Activated effector memory CD4-positive, alpha-beta T cell treated with Interleukin-2 at 50 U/mL for 16 hours (primary cell): ENCODE measurements at places on chromosomes 6 and 20.

DNA sequence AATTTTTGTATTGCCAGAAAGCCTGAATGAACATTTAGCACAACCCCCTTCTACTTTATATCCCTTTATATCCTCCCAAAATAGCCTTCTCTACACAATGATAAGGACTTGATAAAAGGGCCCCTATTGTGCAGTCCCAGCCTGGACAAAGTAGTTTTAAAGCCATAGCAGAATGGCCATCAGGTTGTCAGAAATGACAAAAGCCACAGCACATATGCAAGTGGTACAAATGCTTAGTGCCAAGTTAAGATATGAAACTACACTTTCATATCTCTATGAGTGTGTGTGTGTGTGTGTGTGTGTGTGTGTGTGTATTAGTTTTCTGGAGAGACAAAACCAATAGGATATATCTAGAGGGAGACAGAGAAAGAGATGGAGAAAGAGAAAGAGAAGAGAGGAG is 132.6 kb downstream of the SGK1 start:
- DNase-seq: no peak

DNA sequence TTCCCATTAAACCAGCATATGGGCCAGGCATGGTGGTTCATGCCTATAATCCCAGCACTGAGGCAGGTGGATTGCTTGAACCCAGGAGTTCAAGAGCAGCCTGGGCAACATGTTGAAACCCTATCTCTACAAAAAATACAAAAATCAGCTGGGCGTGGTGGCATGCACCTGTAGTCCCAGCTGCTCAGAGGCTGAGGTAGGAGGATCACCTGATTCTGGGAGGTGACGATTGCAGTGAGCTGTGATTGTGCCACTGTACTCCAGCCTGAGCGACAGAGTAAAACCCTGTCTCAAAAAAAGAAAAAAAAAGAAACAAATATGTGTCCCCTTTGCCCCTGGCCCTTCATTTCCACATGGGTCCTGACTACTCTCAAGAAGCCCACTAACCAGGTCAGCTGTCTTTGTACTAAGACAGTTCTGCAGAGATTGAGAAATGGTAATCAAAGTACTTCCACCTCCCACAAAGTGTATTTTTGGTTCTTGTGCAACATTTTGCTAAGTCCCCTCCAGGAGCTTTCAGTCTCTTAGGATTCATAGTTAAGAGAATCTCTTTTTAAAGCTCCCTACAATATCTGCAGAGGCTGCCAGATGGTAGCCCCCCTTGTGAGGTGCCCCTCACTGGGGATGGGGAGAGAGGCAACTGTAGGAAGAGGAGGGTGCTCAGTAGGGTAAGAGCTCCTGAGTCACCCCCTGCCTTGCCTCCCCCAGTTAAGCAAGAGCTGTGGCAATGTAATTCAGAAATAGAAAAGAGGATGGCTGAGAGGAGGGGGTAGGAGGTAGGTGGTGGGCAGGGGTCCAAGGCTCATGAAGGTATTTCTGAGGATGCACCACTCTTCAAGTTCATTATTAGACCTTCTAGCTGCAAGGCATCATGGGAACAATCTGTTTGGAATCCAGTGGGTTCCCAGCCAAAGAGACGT is 16.5 kb upstream of the WFDC2 start:
- DNase-seq: no peak

GRCh38 chr6:1135726-1136414 is 176.0 kb upstream of the FOXQ1 start:
- no peak for DNase-seq

GRCh38 chr20:51385646-51386530 is 156.6 kb downstream of the NFATC2 start:
- DNase-seq: peak; percentile 22

DNA sequence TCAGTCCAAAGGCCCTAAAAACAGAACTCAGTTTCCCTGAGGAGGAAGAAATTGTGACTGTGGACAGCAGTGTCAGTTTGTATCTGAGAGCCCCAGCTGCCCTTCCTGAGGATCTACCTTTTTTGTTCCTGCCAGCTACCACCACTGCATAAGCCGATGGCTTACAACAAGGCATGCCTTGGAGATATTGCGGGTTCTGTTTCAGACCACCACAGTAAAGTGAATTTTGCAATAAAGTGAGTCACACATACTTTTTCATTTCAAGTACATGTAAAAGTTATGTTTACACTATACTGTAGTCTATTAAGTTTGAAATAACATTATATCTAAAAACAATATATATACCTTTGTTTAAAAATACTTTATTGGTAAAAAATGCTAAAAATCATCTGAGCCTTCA is 9.6 kb upstream of the CST3 start:
- DNase-seq: no peak

- DNase-seq: no peak
These were observed 183.6 kb downstream of the JARID2 start for GRCh38 chr6:15429141-15430110.

- no peak for DNase-seq
These were observed 567.2 kb downstream of the KIF16B start for GRCh38 chr20:16005915-16006493.

GRCh38 chr20:32912688-32913087 is 54.0 kb downstream of the EFCAB8 start:
- no peak for DNase-seq

DNA sequence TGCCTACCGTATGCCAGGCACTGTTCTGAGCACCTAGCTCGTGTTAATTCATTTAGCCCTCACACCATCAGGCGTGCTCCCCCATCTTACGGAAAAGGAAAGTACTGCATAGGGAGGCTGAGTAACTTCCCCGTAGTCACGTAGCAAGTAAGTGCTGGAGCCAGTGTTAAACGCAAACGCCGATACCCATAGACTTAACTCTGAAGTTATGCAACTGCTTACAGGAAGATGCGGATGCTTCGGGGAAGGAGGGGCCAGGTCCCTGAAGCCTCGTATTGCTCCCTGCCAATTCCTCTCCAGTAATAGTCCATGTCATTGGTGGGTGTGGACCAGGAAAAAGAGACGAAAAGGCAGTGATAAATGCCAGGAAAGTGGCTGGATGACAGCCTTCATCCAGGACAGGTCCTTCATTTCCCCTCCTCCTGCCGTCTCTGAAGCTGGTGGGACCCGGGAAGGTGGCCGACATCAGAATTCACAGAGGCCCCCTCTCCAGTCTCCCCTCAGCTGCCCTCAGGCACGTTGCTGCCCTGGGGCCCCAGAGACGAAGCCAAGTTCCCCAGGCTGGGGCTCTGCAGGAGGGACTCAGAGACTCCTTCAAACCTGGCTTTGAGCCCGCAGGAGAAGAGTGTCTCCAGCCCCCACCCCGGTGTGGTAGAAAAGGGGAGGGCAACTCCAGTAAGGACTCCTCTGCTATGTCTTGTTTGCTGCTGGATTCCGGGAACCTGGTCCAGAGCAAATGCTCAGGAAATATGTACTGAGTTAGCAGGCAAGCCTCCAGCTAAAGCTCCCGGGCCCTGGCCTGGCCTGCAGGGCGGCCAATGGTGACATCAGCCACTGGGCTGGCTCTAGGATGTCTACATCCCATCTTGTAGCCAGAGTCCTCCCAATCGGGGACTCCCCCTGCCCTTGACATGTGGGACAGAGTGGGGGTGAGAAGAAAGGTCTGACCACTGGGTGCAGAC is 37.8 kb downstream of the RAB44 start:
- DNase-seq: no peak

GRCh38 chr20:57440678-57441509 is 49.7 kb downstream of the RBM38 start:
- no peak for DNase-seq

GRCh38 chr20:63099456-63100173 is 92.9 kb upstream of the BHLHE23 start:
- DNase-seq: no peak

DNA sequence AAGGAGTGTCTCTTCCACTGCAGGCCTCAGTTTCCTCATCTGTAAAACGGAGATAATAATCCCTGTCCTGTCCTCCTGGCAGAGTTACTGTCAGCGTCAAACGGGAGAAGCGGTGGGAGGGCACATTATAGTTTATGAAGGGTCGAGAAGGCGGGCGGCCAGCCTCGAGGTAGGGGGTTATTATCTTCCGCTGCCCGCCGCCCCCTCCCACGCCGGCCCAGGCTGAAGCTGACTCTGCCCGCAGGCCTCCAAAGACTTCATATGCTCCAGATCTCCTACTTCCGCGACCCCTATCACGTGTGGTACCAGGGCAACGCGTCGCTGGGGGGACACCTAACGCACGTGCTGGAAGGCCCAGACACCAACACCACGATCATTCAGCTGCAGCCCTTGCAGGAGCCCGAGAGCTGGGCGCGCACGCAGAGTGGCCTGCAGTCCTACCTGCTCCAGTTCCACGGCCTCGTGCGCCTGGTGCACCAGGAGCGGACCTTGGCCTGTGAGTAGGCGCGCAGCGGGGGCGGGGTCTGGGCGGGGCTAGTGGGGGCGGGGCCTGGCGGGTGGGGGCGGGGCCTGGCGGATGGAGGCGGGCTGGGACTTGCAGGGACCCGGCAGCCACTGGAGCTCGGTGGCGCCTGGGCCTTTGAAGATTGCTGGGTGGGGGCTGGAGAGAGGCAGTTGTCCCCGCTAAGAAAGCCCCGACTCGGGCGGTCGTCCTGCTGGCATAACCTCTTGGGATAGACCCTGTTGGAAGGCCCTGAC is 2.8 kb downstream of the PROCR start:
- DNase-seq: no peak

- DNase-seq: no peak
These were observed 23.0 kb downstream of the ENTPD6 start for GRCh38 chr20:25218492-25218891.

DNA sequence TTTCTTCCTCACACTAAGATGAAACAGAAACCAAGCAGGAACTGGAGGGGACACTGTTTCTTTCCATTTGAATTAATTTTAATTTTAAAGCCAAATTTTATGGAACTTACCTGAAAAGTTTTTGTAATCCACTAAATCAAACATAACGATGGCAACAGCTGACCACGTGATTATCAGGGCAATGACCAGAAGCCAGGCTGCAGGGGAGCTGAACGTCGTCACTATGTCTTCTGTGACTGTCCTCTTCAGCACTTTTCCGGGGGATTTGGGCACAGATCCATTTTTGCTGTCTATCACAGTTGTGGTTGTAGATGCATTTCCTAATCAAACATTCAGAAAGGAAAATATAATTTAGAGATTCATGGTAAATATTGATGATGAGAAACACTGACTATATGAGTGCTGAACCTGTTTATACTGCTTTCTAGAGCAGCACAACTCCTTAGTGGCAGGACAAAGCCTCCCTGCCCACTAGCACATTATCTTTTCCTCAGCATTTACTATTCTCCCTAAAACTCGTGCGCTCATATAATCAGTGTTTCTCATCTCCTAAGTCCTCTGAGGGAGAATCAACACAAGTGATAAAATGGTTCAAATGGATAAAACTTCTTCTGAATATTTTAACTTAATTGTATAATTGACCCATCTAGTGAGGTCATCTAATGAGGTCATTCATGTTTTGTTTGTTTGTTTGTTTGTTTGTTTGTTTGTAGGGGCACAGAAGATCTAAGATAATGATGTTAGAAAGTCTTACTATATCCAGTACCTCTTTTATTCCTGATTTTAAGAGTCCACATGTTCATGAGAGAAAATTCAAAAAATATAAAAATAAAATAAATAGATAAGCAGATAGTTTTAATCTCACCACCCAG is 65.7 kb downstream of the TRDN start:
- no peak for DNase-seq

DNA sequence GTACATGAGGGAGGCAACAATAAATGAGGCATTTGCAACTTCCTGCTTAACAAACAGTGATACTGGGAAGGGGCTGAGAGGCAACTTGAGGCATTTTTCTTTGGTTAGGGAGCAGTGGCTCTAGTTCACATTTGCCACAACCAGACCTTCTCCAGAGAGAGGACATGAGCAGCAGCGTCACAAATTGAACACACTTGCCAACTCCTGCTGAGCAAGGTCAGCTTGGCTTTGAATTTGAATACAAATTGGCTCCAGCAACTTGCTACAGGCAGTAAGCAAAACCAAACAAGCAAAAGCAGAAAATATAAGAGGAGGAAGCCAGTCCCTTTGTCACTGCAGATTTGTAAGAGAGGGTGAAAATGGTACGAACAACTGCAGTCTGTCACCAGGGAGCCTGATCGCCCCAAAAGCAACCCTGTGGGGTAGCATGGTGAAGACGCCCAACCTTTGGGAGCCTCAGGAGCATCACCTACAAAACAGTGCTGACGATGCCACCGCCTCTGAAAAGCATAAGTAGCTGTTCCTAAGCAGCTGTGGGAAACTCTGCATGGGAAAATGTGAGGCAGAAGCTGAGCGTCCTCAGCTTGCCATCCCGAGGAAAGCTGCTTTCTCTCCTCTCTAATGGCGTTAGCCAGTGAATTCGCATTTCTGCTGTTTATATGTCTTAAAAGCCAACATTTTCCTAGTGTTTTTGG is 378.7 kb downstream of the RNGTT start:
- no peak for DNase-seq

GRCh38 chr6:87472525-87473418 is at the start of gene SLC35A1:
Gene SLC35A1 (plus strand): TSS chr6:87472974. CDS start chr6:87473004, 30 bp downstream.
- peak; percentile 81 for DNase-seq

- DNase-seq: no peak
These were observed 26.2 kb downstream of the VEGFA start for GRCh38 chr6:43796168-43796567.

DNA sequence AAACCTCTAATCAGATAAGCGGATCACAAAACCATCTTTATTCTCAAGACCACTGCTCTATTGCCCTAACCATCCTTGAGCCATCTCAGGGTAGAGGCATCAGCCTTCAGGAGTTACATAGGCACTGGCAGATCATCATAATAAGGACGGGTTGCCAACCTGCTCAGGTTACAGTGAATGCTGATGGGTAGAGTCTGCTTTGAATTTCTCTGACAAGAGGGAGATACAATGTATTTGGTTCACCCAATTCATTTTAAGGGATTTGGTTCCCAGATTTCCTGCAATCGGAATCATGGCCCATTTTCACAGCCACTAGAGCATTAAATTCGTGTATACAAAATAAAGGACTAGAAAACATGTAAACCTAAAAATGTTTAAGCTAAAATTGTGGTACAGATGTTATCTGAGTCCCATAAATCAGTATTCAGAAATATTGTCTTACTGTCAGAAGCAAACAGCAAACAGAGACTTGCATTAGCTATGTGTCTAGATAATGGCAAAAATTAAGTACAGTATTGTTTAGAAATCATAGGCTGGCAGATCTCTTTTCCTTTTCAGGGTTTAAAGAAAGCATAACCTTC is 41.9 kb upstream of the TMEM170B start:
- DNase-seq: no peak

- no peak for DNase-seq
These were observed 93.7 kb upstream of the ATXN1 start for GRCh38 chr6:16854986-16855385.

DNA sequence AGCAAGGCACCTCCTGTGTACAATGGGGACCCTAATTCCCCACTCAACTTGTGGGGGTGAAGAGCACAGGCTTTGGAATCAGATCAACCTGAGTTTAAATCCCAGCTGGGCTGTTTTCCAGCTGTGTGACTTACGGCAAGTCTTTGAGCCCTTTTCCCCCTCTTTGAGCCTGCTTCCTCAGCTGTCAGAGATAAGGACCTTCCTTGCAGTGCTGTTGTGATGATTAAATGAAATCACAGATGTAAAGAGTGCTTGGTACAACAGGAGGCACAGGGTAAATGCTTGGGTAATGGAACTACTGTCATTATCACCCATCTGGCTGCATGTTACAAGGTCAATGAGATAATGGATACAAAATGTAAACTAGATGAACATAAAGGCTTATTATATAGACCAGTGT is 3.2 kb downstream of the SNX21 start:
- no peak for DNase-seq
